ENCODE measurements at places on chromosomes 6 and 20. TPM values are rescaled to one million over a fixed set of nuclear protein-coding genes. Genes with fewer than 3 reads are reported as not detected.

- DNase-seq = no peak
Observed at GRCh38 chr20:57500962-57501361, 24.0 kb downstream of the CTCFL start.

- DNase-seq = no peak
Observed at GRCh38 chr6:36597775-36598174, 3.6 kb downstream of the SRSF3 start.

Gene LY6G6D
- not detected for total RNA-seq

GRCh38 chr6:148501178-148501590, 158.5 kb downstream of the SASH1 start:
- peak; percentile 92 for DNase-seq

GRCh38 chr6:1262704-1263038, 49.2 kb upstream of the FOXQ1 start:
- DNase-seq = no peak

Gene LPA
- not detected for total RNA-seq

- no peak for DNase-seq
Observed at GRCh38 chr6:108176281-108177089, 10.7 kb downstream of the NR2E1 start.

Gene TMEM14C
- 172 TPM for total RNA-seq

- DNase-seq = peak; percentile 18
Observed at GRCh38 chr6:22444330-22444729, 125.0 kb upstream of the HDGFL1 start.

DNA sequence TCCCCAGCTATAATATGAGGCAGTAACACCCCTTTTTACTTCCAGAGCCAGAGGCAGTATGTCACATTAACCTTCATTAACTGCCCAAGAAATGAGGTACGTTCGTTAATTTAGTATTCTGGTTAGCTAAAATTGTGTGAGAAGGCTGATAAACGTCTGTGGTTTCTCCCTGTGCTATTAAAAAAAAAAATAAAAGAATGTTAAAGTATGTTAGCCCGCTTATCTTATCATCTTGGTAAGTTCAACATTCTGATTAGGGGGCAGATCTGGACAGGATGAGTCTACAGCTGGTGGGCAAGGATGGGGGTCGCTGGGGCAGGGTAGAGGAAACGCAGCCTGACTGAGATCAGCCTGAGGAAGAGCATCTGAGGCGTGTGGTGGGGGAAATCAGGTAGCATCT, 154.0 kb downstream of the PRL start:
- no peak for DNase-seq
